ENCODE measurements at places on chromosomes 5 and 9.
A peak's percentile ranks its signal among the peaks of the same experiment; 100 is the strongest.

- DNase-seq: peak; percentile 87
These were observed 101.3 kb downstream of the FBN2 start for GRCh38 chr5:128436749-128437188.

DNA sequence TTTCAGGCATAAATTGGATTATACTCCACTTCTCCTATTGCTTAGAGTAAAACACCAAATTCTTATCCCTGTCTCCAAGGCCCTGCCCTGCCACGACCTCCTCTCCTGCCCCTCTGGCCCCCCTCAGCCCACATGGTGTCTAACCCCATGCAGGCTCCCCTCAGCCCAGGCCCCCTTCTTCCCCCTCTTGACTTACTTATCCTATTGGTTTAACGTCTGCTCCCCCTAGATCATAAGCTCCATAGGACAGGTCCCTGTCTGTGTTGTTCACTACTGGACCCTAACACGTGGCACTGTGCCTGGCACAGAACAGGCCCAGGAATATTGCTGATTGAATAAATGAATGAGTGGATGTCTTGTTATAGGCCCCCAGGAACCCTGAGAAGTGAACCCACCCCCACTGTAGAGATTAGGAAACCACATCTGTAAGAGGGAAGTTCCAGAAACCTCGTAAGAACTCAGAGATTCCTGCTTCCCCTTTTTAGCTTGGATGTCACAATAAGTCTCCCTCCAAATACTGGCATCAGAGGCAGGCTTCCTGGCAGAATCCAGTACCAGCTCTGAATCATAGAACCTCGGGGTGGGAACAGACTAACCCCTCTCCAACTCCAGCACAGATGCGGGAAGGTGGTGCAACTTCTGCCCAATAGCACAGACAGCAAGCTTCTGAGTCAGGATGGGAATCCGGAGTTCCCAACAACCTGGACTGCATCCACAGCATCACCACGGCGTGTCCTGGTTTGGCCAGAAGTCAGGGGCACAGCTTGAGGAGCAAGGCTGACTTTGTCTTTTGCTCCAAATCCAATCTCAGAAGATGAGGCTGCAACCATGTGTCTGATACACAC is 31.5 kb downstream of the HRH2 start:
- no peak for DNase-seq

GRCh38 chr5:74040811-74041491 is 415.0 kb downstream of the ARHGEF28 start:
- DNase-seq: no peak

- DNase-seq: no peak
These were observed 28.3 kb upstream of the SPRY4 start for GRCh38 chr5:142353071-142353472.

GRCh38 chr5:129716235-129716634 is 31.7 kb upstream of the MINAR2 start:
- DNase-seq: no peak

Data from epithelial cell of prostate (primary cell).